ENCODE measurements at places on chromosomes 7 and 10.
A peak's percentile ranks its signal among the peaks of the same experiment; 100 is the strongest.

- no peak for DNase-seq
These were observed 156.5 kb downstream of the PRKCQ start for GRCh38 chr10:6423413-6424170.

DNA sequence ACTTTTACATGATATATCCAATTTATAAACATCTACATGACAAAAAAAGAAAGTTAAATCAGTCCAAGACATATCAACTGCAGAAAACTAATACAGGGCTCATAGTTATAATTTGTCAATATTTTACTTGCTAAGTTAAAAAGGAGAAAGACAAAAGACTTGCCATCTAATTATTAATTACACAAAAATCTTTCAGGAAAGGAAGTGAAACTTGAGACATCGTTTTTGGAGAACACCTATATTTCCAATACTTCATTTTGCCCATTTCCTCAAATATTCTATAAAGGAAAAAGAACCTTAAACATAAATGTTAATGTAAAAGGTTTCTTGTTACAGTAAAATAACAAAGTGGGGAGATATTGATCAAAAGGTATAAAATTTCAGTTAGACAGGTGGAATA lies 148.7 kb downstream of the CACNA2D1 start:
- no peak for DNase-seq

DNA sequence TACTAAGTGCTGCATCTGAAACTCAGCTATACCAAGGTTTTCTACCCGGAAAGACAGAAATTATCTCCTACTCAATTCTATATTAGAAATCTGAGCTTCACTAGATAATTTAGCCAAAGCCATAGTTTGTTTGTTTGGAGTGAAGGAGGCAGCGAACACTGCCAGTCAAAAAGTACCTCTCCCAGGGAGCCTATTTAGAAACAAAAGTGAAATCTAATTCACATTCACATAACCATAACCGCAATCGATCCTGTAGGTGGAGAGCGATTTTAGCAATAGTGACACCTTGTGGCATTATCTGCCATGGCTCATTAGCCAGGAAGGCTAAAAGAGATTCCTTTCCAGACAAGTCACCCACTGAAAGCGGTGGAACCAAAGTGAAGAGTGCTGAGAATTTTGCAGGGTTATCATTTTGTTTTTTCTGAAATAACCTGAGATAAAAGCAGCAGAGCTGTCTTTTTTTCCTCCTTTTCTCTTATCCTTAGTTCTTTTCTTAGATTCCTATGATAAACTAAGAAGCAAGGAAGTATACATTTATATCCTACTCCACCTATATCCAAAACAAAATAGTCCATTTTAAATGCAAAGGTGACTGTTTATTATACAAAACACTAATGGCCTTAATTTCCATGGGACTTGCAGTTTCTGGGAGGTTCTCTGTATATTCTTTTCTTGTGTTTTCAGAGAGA lies 83.7 kb upstream of the BET1 start:
- DNase-seq = peak; percentile 37

GRCh38 chr7:16046041-16046440 lies 359.6 kb upstream of the MEOX2 start:
- no peak for DNase-seq

DNA sequence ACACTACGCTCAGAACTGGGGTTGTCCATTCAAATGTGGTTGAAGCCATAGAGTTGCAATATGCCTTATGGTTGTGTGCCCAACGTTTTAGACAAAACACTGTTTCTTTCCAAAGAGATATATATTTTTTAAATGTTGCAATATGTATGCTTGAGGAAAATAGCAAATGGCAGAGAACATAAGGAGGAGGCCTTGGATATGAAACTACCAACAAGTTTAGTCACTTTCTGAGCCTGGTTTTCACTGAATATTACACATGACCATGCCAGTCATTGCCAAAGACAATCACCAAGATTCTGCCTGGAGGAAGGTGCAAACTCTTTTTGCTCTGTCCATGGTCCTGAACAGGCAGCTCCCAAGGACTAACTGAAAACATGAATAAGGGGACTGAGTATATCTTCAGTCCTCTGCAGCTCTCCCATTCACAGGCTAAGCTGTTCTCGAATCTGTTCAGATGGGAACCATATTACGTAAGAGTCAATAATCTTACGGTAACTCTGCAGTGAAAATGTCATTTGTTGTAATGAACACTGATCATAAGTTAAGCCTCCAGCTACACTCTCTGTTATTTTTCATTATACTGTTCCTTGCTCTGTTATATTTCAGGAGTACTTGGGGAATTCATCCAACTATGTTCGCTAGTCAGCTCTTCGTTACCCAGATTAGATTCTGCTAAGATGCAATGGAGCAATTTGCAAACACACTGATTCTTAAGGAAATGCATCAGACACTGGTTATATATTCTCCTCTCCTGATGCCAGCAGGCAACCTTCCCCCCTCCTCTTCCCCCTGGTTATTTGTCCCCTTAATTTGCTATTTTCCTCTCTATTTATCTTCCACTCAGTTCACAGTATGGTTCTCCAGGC lies 90.7 kb upstream of the C1QL3 start:
- no peak for DNase-seq

DNA sequence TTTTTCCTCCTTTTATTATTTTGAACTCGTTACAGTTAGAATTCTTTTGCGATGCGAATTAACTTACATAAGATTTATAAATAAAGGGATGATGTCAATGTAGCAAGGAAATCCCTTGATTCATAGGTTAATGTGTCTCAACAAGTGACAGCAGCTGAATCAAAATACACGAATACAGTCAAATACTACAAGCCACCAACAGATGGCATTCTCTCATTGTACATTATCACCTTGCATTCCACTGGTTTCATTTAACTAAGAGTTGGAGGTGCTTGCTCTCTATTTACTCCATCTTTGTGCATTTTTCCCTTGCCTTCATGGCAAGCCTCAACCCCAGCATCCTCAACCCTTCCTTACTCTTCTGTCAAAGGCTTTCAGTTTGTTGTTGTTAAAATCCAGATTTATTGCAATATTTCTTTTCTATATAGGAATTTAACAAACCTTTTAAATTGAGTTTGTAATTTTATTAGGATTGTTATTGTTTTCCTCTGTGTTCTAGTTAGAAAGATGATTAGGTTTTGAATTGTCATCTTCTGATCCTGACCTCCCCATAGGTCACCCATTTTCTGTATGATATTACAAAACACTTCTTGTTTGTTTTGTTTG lies 78.3 kb downstream of the SLC25A40 start:
- DNase-seq = no peak

All from stimulated activated CD4-positive, alpha-beta T cell treated with anti-CD3 and anti-CD28 coated beads, Interleukin-2, amount 100 ng/mL, for 24 hours (primary cell).